ENCODE measurements at places on chromosomes 11 and 22. TPM values are rescaled to one million over a fixed set of nuclear protein-coding genes. Genes with fewer than 3 reads are reported as not detected.
A peak's percentile ranks its signal among the peaks of the same experiment; 100 is the strongest.

DNA sequence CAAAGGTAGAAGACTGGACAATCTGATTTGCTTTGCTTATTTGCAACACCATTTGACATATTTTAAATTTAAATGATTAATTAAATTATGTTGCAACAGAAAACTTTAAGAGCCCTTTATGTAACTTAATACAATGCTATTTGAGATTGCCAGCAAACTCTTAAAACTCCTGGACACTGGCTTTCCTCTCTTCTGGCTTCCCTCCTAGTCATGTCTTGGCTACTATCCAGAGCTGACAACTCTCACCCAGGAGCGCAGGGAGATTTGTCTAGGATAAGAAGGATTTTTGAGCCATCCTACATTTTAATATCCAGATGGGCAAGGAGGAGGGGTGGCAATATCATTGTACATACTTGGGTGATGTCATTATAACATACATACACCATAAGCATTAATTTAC is 134.3 kb downstream of the ELP4 start:
- DNase-seq = no peak

DNA sequence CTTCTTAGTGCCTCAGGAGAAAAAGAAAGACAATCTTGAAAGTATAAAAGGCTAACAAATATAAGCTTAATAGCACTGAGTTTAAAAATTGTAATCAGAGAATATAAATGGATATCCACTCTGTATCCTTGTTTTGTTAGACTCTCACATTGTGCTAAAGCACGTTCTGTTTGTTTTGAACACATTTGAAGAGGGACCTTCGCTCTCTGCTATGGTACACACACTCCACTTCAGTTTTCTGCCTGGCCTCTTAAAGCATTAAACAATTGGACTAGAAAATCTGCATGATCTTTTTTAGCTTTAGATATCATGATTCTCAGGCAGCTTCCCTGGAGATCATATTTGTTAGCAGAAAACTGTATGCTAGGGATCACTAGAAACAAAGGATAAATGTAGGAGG is 40.3 kb upstream of the PGR start:
- no peak for DNase-seq

- no peak for DNase-seq
Measured at GRCh38 chr11:83538286-83538685, 252.1 kb upstream of the CCDC90B start.

The FJX1 gene
- not detected for total RNA-seq

DNA sequence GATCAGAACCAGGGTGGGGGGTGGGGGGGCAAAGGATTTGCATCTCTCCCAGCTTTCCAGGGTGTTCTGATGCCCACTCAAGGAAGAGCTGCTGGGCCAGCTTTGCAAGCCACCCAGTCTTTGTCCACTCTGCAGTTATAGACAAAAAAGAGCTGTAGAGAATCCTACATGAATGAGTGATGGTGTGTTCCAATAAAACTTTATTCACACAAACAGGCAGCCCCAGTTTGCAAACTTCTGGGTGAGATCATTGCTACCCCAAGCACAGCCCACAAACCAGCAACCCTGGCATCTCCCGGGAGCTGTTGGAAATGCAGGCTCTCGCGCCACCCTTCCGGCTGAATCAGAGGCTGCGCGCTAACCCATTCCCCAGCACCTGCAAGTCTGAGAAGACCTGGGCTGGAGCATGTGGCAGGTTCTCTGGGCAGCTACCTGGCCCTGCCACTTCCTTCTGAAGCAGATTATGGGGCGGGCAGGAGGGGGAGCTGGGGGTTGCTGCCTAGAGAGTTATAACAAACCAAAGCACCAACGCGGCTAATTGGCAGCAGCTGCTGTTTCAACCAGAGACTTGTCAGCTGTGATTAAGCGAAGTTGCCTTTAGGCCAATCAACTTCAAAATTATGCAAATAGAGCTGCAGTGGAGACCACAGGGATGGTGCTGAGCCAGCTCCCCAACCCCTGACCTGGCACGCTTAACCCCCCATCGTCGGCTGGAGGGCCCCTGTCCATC is 3.8 kb upstream of the SHISAL1 start:
- DNase-seq = no peak

- DNase-seq = no peak
Measured at GRCh38 chr11:96763244-96763643, 373.4 kb downstream of the JRKL start.

- peak; percentile 76 for DNase-seq
Measured at GRCh38 chr11:61507962-61508861, at the start of gene LRRC10B. Gene LRRC10B (plus strand): TSS chr11:61508749. CDS start chr11:61508999, 250 bp downstream.

GRCh38 chr11:86551288-86552092 is 120.9 kb downstream of the ME3 start:
- DNase-seq = no peak

The LGALS1 gene
- total RNA-seq = 54.7 TPM

DNA sequence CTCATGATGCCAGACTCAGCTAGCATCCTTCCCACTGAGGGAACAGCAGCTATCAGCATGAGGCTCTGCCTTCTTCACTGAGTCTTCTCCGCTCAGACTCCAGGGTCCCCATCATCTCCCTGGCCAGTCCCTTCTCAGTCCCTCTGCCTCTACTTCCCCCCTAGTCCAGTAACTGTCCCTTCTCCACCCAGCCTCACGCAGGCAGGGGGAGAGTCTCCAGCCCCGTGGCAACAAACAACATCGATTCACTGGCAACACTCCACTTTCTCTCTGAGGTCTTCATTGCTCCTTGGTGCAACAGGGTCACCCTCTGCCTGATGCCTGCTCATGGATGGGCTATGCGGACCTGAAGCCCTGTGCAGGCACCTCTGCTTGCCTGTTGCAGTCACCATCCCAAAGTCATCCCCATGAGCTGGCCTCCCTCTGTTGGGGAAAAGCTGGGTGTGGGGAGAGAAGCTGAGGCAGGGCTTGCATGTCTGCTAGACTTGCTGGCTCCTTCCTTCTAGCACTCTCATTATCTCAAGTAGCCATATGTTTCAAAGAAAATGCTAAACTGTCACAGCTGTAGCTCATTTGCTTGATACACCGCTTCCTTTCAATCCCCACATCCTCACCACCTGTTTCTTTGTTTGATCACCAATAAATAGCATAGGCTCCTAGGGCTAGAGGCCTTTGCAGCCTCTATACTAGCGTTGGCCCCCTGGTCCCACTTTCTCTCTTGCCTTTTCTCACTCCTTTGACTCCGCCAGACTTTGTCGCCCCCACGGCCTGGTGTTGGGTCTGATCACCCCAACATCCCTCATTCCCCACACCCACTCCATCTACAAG is 4.3 kb upstream of the BCR start:
- no peak for DNase-seq

The BAIAP2L2 gene
- 359 TPM for total RNA-seq

DNA sequence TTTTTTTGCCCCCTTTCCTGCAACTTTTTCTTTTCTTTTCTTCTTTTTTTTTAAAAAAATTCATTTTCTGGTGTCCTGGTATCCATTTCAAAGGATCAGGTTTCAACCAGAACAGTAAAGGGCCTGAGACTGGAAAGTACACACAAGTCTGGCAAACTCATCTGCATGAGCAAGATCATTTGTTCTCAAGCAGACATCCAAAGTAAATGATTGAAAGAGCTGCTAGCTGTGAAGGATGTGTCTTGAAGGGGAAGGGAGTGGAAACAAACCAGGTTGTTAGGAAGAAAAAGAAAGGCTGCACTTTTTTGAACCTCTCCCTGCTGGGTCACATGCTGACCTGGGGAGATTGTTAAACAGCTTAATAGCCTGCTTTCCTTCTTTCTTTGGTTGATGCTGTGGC is 5.3 kb downstream of the YAP1 start:
- no peak for DNase-seq

The EXT2 gene
- 56.9 TPM for total RNA-seq

DNA sequence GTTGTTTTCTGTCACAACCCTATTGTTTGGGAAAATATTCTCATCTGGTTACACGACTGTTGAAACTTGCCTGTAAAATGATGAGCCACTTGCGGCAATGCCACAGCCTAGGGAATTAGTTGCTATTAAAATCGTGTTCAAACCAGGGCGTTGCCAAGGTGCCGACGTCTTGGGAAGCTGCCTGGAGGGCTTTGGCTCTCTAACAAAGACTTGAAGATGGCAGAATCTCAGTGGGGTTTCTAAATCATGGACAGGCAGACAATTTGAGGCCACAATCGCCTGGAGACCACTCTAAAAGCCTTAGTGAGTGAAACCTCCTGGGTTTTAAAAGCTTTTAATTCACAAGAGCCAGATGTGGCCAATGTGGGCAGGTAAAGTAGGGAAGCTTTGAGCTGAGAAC is 117.2 kb upstream of the BMAL1 start:
- DNase-seq = no peak

DNA sequence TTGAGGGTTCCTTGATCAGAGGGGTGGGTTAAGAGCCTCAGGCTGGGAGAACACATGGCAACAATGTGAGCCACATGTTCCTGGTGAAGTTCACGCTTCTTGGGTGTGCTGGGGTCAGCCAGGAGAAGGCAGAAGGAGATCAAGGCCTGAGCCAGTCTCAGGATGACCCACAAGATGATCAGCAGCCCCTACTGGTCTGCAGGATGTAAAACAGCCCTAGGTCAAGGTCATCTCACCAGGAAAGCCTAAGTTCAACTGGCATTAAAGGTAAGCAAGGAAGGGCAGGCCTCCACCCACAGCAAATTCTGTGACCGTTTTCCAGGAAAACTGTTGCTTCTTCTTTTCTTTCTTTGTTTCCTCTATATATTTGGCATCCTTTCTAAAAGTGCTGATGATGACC is 156.7 kb upstream of the KIRREL3 start:
- no peak for DNase-seq

DNA sequence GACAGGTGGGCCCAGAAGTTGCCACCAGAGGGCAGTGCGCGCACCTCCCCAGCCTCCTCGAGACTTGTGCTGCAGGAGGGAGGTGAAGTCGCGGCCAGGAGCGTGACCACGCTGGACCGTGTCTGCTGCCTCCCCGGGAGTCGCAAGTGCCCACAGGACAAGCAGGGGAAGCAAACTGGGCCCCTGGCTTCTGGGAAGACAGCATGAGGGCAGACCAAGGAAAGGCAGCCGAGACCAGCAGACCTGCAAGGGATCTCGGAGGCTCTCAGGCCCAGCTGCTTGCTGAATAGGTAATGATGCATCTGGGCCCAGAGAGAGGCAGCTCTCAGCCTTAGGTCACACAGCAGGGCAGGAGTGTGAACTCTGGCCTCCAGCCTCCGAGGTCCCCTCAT is 17.0 kb upstream of the IL2RB start:
- DNase-seq = peak; percentile 89

GRCh38 chr11:43579171-43579918 is 101.2 kb upstream of the HSD17B12 start:
- no peak for DNase-seq

DNA sequence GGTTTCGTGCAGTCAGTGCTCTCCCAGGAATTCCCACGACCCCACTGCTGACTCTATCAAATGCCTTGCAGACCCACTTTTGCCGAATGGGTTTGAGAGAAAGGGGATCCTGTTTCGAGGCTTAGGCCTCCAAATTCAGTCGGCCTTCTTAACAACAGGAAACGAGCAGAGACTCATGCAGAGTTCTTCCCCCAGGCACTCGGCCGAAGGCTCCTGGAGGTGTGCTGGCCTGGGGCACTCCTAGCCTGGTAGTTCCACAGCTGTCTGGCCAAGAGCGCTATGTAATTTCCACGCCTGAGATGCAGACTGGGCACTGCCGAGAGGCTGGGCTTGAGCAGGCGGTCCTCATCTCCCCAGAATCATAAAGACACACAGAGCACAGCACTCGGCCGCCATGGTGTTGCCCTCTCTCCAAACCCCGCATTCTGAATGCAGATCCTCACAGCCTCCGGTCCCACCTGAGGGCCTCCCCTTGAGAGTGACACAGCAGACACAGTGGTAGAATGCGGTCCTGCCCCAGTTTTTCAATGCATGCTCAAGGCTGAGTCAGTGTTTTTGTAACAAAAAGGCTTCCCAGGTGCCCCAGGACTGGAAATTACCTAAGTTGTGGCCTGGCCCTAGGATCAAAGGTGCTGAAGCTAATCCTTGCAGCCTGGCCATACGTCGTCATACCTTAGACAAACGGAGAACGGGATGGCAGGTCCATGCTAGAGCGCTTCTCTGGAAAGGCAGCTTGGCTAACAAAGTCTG is 30.2 kb upstream of the BID start:
- DNase-seq = no peak

The POLR2F gene
- 52.4 TPM for total RNA-seq

DNA sequence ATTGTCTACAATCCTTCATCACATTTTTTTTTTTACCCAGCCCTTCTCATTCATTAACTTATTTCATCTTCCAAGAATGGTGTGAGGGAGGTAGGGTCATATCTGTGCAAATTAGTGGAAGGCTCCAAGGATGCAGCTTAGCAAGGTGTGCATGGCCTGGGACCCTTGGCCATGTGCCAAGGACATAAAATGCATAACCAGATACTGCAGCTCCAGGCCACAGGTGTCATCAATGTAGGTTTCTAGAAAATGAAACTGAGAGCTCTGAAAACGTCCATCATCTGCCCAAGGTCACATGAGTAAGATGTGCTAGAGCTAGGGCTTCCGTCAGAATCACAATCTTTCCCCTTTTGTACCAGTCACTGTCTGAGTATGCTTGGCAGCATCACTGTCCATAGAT is 29.8 kb downstream of the ANKK1 start:
- no peak for DNase-seq

The TRIM49C gene
- total RNA-seq = not detected

DNA sequence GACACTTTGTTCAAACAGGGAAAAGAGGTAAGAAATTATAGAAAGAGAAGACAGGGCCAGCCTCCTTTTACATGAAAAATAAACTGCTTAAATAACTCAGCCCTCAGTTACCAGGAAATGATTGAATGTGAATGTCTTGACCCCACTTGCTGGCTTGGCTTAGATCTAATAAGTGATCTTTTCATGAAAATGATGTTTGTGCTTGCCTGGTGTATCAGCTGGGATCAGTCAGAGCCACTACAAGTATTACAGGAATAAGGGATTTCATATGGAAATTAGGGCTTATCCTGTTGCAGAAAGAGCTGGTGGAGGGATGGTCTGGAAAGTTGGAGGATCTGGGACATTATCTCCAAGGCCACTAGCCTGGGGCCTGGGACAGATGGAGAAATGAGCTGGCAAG is 51.8 kb downstream of the COMMD9 start:
- DNase-seq = no peak

GRCh38 chr11:109304159-109304558 is 117.8 kb upstream of the C11orf87 start:
- no peak for DNase-seq

DNA sequence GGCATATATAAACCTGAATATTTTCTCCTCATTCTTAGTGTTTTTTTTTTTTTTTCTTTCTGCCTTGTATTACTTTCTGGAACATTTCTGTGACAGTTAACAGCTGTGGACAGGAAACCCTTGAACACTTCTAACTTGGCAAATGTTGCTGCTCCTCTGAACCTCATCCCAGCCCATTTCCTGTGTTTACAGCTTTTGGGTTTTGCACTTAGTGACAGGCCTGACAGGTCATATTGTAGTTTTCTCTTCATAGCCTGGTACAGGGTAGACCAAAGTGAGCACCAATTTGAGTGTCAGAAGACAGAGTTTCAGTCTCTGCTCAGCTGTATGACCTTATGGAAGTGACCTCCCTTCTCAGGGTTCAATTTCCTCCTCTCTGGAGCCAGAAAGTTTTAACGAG is 91.6 kb downstream of the STIM1 start:
- DNase-seq = peak; percentile 71

All from Peyer's patch (tissue), 4 donors.